ENCODE measurements at places on chromosomes 11 and 22.

DNA sequence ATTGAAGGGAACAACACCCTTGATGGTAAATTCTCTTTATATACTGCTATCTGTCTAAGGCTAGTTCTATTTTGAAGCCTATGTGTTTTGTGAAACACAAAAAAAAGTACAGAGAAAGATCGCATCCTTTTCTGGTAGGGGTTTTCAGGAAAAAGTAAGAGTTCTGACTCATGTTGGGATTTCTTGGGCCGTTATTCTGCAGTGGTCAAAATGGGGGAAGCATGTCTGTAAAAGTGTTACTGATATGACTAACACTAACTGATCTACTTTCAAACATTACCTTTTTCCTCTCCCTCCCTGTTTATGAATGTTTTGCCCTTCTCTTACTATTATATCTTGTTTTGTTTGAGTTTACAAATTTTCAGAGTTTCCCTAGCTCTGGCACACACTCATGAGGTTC is 53.9 kb downstream of the CTNND1 start:
- DNase-seq, result no peak

- DNase-seq, result no peak
Observed at GRCh38 chr11:126160345-126161022, 51.0 kb downstream of the RPUSD4 start.

DNA sequence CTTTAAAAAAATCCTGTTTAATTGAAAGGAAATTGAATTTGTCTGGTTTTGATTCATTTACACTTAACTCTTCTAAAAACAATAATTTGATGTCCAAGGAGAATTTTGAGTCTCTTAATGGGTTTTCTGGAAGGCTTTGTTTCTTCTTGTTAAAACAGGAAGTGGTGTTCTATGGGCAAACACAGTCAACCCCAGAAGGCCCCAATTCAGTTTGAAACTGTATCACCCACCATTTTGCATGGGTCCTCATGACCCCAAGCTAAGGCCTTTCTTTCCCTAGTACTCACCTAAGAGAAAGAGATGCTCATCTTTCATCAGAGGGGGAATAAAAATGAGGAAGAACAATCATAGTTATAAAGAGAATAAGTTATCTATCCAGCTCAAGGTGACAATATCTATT is 10.6 kb downstream of the FLI1 start:
- DNase-seq, result no peak

- DNase-seq, result no peak
Observed at GRCh38 chr11:114185436-114185835, 110.8 kb upstream of the NNMT start.

GRCh38 chr11:123093739-123094138 is 31.8 kb upstream of the HSPA8 start:
- no peak for DNase-seq

Measured in HTR-8/SVneo (cell line).